BE2C (cell line): ENCODE measurements at places on chromosomes 7 and 10.

GRCh38 chr10:84606428-84606827 lies 278.0 kb downstream of the CCSER2 start:
- DNase-seq, result no peak

DNA sequence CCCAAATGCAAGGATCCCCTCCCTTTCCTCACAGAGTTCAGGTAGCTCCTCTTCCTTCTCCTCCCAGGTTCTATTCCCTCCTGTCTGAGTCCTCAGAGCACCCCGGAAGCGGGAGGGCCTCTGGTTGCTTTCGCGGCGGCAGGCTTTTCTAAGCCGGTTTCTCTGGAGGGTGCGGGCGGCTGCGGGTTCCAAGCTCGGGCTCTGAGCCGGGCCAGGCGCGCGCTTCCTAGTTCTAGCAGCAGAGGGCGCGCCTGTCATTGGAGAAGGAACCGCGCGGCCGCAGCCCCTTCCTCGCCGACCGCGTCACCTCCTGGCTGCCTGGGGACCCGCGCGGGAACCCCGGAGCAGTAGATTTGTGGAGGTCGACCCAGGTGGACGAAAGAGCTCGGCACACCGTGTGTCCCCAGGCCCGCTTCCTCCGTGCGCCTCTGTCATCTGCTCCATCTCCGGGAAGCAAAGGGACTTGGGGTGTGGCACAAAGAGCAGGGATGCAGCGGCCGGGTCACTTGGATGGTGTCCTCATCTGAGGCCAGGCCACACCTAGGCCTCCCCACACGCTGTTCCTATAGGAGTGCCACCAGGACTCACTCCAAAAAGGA lies 389.0 kb upstream of the PODXL start:
- DNase-seq, result peak; percentile 83

GRCh38 chr10:105207476-105207995 lies 566.4 kb downstream of the SORCS3 start:
- DNase-seq, result no peak

- no peak for DNase-seq
Observed at GRCh38 chr7:130363026-130363847, 17.1 kb upstream of the CPA1 start.

DNA sequence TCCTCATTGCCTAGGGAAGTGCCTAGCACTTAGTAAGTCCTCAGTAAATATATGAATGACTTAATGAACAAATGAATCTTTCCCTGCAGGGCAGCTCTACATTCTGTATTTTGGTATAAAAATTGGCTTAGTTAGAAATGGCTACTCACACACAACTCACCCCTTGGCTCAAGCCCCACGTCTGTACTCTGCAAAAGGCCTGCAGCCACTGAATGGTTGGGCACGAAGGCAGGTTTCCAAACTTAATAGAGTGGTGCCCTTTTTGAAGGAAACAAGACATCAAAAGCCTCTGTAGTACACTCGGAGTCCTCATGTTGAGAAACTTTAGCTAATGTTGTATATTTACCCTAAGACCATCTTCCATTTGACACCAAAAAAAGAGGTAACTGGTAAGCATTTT lies 36.6 kb downstream of the CRHR2 start:
- DNase-seq, result no peak

DNA sequence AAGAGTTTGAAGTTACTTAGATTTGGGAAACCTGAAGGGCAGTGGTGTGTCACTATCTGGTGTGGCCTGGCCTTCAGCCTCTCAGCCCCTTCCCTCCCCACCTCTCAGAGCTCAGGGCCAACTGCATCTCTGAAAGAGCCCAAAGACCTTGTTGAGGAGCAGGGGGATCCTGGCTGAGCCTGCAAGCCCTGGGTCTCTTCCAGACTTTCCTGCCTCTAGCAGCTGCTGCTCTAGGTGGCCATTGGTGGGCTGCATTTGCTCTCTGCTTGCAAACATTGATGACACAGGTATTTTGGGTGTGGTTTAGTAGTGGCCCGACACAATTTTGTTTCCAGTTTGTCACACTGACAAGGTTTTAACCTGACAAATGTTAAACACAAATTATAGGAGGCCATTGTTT lies 3.1 kb upstream of the UPP1 start:
- no peak for DNase-seq

DNA sequence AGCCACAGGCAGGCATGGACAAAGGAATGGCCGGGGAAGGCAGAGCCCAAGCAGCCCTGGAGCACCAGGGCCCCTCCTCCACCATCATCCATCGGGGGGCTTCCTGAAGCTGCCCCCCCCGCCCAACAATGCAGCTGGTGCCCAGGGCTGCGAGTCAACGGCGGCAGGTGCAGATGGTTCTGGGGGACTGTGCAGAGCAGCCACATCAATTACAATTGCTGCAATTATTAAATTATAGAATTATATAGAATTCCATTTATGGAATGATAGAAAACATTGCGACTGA lies 28.3 kb downstream of the EBF3 start:
- peak; percentile 72 for DNase-seq

DNA sequence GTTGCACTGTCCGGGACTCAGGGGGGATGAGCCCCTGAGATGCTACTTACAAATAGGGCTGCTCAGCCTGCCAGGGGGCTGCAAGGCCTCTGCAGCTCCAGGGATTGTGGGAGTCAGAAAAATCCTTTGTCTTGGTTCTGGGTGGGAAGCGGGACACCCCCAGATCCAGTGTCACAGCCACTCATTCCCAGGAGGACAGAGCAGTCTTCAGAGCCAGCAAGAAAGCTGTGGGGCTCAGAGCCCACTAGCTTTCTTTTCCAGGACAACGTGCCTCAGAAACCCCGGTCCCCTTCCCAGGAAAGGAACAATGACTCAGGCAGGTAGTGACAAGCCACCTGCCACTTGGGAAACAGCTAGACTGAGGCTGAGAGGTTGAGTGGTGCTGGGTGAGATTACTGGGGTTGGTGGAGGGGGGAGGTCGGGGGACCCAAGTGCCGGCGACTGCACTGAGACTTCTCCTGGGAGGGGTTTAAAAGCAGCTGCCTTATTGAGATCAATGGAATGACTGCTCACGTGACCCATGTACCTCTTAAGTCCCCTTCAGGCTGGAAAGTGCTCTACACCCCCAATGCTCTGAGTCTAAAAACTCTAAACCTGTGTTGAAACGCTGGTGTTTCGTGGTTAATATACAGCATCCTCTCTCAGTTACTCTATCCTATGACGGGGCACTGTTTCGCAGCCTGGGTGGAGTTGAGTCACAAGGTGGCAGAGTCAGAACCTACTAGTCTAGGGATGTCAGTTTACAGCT lies 123.6 kb downstream of the UBE2H start:
- DNase-seq, result no peak

DNA sequence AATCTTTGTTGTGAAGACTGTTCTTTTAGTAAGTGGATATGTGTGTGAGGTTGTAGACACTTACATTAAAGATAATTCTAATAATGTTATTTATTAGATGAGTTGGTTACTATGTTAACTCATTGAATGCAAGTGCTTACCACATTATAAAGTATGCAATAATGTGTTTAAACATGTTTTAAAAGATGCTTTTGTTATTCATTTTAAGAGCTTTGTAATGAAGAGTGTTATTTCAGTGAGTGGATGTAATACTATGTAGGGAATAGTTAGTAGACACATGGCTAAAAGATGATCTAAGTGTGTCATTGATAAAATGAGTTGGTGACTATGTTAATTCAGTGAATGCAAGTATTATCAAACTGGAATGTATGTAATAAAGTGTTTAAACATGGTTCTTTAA lies 70.0 kb upstream of the VOPP1 start:
- no peak for DNase-seq

DNA sequence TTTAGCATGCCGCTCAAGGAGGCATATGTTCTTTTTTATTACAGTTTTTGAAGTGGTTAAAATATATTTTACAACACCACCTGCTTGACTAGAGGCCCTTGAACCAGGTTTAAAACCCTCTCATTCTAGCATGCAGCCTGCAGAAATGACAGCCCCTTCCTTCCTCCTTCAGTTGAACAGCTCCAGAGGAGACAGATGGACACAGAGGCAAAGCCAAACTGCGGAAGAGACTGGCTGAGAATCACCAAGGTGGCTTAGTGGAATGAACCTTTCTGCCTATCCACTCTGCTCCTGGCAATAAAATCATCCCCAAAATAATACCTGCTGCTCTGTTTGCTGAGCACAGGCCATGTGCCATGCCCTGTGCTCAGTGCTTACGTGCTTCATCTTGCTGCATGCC lies 23.9 kb upstream of the PLPP4 start:
- no peak for DNase-seq

- DNase-seq, result peak; percentile 63
Observed at GRCh38 chr7:101094791-101095375, 9.6 kb downstream of the TRIM56 start.

DNA sequence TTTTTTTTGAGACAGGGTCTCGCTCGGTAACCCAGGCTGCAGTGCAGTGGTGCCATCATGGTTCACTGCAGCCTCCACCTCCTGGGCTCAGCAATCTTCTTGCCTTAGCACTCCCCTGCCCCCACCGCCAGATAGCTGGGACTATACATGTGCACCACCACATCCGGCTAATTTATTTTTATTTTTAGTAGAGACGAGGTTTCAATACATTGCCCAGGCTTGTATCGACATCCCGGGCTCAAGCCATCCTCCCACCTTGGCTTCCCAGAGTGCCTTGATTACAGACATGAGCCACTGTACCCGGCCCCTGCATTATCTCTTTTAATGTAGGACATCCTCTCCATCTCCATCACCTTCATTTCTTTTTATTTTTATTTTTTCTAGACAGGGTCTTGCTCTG lies 213.3 kb downstream of the CUX1 start:
- DNase-seq, result no peak

- DNase-seq, result no peak
Observed at GRCh38 chr10:59079386-59080226, 96.8 kb upstream of the PHYHIPL start.

DNA sequence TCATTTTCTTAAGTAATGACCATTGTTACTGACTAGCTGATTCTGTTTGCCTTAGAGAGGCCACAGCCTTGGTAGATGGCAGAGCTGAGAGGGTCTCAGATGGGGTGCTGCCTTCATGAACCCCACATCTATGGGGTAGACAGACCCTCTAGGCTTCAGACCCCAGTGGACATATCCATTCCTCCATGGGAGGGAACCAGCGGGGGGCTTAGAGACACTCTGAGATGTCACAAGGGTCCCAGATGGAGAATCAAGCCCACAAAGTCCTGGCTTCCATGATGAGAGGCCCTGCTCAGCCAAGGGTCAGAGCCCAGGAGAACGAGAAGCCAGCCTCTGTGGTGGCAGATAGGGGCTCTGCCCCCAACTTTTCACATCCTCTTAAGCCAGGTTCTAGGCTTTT lies 408.6 kb downstream of the TCERG1L start:
- DNase-seq, result no peak

- no peak for DNase-seq
Observed at GRCh38 chr10:118587881-118588651, 7.4 kb downstream of the PRLHR start.
